ENCODE measurements at places on chromosomes 1 and 21.

DNA sequence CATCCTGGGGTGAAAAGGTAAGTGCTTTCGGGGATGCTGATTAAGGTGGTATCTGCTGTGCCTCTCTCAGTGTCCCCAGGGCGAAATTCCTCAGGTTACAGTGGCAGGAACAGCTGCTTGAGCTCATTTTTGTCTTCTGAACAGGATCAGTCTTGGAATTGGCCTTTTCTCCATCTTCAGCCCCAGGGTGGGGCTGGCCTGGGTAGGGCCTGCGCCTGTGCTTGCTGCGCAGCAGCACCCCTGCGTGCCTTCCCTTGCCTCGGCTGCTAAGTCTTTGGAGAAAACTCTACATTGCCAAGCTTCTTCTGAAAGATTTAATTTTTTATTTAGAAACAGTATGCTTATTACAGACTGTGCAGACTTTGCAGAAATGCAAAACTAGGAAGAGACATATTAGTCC lies 41.7 kb downstream of the ADARB1 start:
- DNase-seq, result no peak

DNA sequence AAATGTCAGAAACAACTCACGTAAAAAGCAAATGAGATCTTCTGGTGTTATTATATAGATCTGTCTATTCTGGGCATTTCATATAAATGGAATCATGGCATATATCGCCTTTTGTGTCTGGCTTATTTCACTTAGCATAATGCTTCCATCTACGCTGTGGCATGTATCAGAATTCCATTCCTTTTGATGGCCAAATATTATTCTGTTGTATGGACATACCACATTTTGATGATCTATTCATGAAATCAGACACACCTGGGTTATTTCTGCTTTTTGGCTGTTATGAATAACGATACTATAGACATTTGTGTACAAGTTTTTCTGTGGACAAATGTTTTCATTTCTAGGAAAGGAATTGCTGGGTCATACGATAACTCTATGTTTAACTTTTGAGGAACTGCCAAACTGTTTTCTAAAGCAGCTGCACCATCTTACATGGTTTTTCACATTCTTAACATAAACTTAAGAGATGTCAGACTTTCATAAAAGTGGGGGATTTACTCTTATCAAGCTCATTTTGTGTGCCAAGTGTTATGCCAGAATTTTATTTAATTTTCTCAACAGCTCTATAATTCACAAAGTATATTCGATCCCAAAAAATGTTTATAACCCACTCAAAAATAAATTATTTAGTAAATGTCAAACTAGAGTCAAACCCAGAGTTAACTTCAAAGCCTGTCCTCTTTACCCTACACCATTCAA lies 7.6 kb downstream of the ENAH start:
- DNase-seq, result no peak

DNA sequence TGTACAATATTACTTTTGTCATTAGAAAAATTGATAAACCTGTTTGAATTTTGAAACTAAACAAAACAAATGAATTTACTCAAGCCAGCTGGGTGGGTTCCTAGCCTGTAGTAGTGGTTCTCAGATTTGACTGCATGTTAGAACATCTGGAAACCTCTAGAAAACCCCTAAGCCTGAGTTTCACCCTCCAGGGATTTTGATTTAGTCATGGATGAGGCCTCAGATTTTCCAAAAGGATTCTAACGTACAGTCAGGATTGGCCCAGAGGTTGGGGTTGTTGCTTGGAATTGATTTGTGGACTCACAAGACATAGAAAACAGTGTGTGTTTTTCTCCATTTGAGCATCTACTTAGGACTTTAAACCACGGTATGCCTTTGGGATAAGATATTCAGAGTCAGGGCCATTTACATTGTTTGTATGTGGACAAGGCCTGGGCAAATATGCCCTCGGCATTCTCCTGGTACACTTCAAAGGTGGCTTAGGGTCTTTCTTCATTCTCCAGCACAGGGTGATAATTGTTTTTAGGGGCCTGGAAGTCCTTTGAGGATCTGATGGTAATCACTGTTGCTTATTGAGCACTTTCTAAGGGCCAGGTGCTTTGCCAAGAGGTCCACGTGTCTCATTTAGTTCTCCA lies 42.6 kb downstream of the ATP5PO start:
- no peak for DNase-seq

- DNase-seq, result no peak
Measured at GRCh38 chr21:36909423-36909822, 57.0 kb downstream of the HLCS start.

GRCh38 chr1:3007298-3008147 lies 13.7 kb upstream of the ACTRT2 start:
- no peak for DNase-seq

GRCh38 chr1:247118946-247119446 lies 14.8 kb upstream of the ZNF669 start:
- no peak for DNase-seq

DNA sequence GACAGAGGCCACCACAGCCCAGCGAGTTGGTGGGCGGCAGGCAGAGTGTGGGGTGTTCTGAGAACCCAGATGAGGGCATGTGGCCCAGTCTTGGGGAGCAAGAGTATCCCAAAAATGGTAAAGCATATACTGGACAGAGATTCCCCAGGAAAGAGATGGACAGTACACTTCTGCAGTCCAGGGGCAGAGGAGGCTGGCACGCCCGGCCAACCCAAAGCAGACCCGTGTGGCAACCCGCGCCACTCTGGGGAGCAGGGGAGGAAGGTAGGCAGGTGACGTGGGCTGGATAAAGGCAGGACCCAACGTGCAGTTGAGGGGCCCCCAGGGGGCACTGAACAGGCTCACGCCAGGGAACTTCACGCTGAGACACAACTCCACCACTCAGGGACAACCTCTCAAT lies 46.4 kb upstream of the RIPK4 start:
- no peak for DNase-seq
